ENCODE measurements at places on chromosomes 7 and 10.

DNA sequence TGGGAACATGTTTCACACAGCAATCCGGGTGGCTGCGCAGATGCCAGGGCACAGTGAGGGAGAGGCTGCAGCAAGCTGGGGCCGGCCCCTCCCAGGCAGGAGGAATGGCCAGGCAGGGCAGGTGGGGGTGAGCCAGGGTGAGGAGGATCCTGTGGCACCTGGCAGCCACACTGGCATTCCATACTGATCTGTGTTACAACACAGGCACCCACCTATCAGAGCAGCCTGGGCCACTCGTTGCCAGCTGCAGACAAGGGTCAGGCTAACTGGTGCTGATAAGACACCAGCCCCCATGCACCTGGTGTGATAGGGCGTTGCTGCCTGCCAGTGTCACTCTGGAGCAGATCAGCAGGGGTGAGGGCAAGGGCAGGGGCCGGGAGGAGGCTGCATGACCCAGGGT, 16.6 kb upstream of the RET start:
- DNase-seq: no peak

DNA sequence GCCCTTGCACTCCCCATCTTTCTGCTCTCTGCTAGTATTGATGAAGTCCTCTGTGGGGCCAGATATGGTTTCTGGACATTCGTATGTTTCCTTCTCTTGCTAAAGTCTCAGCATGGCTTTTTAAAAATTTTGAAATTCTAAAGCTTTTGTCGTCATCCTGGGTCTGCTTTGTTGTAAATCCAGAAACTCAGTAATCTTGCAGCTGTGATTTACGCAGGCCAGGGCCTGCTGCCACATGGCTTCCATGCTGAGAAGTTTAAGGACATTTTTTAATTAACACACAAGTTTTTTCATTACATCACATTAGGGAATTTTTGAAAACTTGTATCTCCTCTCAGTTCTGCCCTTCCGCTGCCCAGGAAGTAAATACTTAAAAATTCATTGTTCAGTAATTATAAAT, 686.1 kb upstream of the IGFBP3 start:
- no peak for DNase-seq

DNA sequence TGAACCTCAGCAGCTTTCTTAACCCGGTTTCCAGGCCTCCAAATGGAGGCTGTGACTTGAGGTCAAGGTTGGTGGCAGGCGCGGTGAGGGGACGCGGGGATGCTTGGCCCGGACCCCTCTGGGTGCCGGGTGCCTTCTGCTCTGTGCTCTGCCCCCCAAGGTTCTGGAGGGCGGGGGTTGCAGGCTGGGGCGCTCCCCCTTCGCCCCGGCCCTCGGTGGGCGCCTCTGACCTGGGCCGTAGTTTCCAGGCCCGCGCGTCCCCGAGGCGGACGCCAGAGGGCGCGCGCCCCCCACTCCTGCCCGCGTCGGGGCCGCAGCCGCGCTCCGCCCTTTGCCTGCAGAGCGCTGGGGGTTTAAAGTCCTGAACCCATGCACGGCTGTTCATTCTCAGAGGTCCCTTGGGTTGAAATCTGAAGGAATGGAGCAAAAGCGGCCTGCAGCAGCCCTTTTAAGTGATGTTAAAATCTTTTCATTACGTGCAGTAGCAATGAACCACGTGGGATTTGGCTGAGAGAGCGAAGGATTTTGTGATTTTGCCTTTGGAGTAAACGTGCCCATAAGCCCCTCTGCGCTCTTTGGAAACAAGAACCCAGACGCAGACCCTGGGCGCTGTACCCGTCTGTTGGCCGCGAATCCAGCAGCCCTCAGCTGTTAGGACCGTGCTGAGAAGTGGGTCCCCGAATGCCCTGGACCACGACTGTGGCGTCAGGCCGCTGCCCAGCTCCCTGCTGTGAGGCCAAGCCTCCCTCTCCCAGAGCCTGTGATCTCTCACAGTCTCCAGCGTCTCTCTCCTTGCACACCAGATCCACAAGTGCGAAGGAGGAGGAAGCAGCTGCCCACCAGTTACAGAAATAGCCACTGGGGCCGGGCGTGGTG, 135.0 kb downstream of the ACTR3B start:
- no peak for DNase-seq

- DNase-seq: no peak
Measured at GRCh38 chr7:44534501-44534900, 6.6 kb downstream of the NPC1L1 start.

Measured in bone marrow (tissue), 2 donors.